ENCODE measurements at places on chromosomes 6 and 20. TPM values are rescaled to one million over a fixed set of nuclear protein-coding genes. Genes with fewer than 3 reads are reported as not detected.
A peak's percentile ranks its signal among the peaks of the same experiment; 100 is the strongest.

The FHL5 gene
- 3.3 TPM for total RNA-seq

The RFX6 gene
- not detected for total RNA-seq

The CST4 gene
- total RNA-seq = not detected

The OSER1 gene
- total RNA-seq = 34.2 TPM

The ISM1 gene
- total RNA-seq = 0.97 TPM

The CBLN4 gene
- not detected for total RNA-seq

DNA sequence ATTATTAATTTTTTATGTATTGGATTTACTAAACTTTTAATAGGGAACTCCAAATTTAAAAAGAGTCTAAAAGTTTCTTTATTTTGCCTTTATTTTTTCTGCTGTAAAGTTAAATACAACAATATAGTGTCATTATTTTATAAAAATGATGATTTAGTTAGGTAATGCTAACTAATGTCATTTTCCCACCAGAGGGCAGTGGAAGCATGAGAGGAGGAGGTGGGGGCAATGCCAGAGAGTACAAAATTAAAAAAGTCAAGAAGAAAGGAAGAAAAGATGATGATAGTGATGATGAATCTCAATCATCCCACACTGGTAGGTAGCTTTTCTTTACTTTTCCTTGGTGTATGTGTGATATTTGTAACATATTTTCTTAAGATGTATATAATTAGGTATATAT is 20.2 kb upstream of the FHL5 start:
- no peaks in the 10 kb centered on the region for H3K36me3 ChIP-seq
- H3K27ac ChIP-seq = no peak overlapping the region
- H3K27me3 ChIP-seq = no peaks in the 10 kb centered on the region
- H3K4me1 ChIP-seq = no peaks in the 10 kb centered on the region
- no peak for DNase-seq
- H3K4me3 ChIP-seq = no peak overlapping the region

DNA sequence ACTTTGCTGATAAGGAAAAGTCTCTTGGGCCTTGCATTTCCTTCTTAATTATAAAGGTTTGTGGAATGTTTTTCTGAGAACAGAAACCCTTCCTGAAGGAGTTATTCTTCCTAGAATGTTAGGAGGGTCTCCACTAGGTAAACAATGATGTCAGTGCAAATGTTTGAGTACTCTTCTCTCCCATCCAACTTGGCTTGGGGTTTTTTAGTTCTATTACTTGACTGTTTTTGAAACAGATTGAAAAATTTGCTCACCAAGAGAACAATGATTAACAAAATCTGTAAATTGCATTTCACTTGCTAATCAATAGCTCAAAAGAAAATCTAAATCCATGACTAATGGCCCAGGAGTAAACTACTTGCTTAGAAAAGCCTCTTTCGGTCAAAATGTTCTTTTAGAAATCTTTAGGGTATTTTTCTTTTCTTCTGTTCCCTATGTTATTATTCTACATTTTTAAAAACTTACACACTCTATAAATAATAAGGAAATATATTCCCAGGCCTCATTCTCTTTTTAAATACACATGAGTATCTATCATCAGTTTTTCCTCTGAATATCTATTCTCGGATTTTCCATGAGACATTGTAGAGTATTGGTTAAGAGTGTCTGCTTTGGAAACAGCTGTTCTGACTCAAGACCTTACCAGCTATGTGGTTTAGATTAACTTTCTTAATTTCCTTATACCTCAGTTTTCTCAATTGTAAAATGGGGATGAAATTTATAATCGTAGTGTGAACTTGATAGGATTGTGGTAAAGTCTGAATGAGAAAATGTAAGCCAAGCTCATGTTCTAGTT is 234.2 kb upstream of the CITED2 start:
- no peaks in the 10 kb centered on the region for H3K4me1 ChIP-seq
- no peaks in the 10 kb centered on the region for H3K27me3 ChIP-seq
- H3K27ac ChIP-seq = no peak overlapping the region

DNA sequence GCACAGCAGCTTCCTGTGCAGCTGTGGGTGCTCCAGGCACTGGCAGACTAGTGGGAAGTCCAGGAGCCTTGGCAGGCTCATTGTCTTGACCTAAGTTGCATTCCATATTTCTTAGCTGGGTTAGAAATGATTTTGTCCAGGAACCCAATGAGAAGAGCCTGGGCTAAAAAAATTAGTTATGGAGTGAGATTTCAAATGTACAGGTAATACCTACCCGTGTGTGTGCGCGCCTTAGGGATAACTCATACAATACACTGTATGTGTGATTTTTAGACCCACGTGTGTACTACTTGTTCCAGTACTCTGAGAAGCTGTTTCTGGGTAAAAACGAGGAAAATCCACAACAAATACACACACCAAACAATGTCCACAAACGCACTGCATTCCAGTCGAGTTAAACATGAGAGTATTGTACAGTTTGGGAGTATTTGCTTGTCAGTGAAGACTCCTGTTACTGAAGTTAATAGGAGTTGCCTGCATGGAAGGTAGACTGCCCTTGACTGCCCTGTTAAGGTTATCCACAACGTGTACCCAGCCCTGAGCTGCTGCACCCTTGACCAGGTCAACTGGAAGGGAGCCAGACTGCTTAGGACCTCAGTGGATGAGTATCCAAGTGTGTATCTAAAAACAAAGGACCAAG is 1.4 kb downstream of the PAQR8 start:
- no peak for DNase-seq
- H3K36me3 ChIP-seq = no peaks in the 10 kb centered on the region
- H3K27ac ChIP-seq = no peak overlapping the region
- H3K4me3 ChIP-seq = peak overlapping the region; percentile 93
- peaks cover 7% of the 10 kb centered on the region for H3K4me1 ChIP-seq

- H3K27me3 ChIP-seq = no peaks in the 10 kb centered on the region
- no peak overlapping the region for H3K27ac ChIP-seq
- no peaks in the 10 kb centered on the region for H3K4me1 ChIP-seq
- H3K36me3 ChIP-seq = no peaks in the 10 kb centered on the region
- no peak overlapping the region for H3K4me3 ChIP-seq
- DNase-seq = no peak
These were observed 59.0 kb downstream of the PRDM1 start for GRCh38 chr6:106145144-106145543.

- H3K4me1 ChIP-seq = peaks cover 3% of the 10 kb centered on the region
- DNase-seq = no peak
- H3K36me3 ChIP-seq = no peaks in the 10 kb centered on the region
These were observed 55.1 kb downstream of the STAU1 start for GRCh38 chr20:49132995-49133478.

DNA sequence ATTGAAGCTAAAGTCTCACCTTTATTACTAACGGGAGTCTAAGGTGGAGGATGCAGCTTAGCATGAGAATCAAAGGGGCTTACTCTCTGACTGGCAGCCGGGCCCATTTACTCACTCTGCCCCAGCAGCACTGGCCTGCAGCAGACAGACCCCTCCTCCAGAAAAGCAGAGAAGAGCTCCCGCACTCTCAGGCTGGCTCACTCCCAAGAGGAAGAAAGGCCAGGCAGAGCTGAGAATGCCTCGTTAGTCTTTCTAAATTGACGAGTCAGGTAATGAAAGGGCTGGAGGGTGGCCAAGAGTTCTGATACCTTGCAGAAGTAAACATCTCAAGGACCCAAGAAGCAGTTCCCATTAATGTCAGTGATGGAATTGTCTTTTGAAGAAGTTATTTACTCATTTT is 44.5 kb upstream of the IL20RA start:
- H3K4me1 ChIP-seq = peaks cover 2% of the 10 kb centered on the region
- no peak for DNase-seq
- H3K27ac ChIP-seq = no peak overlapping the region
- no peaks in the 10 kb centered on the region for H3K27me3 ChIP-seq
- no peaks in the 10 kb centered on the region for H3K36me3 ChIP-seq

DNA sequence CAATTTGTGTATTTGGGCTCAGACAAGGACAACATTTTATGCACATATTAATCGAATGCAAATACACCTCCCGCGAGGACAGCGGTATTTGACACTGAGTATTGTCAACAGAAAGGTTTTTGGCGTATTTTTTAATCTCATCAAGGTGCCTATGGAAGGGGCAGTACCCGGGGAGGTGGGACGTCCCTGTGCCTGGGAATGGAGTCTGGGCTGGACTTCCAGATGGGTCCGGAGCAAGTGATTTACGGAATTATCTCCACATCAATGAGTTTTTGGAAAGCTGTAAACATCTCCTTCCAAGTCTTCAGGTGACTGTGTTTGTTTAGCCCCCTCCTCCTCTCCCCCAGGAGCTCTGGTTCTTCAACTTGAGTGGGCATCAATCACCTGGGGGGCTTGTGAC is 39.8 kb downstream of the PRR18 start:
- H3K4me3 ChIP-seq = no peak overlapping the region
- no peaks in the 10 kb centered on the region for H3K4me1 ChIP-seq
- H3K27ac ChIP-seq = no peak overlapping the region
- DNase-seq = no peak

DNA sequence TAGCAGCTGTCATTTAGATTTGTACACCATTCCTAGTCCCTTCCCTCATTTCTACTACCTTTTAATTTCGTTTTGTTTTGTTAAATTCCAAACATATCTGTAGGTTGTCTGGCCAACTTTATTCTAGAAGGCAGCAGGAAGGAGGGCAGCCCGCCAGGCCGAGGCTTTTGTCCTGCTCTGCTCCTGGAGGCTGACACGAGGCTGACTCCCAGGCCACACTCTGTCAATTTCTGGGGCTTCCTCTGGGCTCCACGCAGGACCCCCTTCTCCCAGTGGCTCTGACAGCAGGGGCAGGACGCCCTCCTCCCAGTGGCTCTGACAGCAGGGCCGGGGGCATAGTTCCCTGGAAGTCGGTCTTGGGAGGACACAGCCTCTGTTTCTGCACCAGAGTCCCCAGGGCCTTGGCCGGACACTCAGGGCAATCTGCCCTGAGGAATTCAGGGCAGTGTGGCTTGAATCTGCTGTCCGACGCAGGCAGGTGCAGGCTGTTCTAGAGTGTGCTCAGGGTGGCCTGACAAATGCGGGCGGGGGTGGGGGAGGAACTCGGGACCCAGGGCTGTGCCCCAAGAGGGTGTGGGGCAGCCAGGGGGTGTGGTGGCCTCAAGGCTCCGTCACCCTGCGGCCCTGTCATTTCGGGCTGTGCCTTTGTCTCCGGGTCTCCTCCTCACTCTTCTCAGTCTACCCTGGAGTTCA is 11.8 kb downstream of the SMOC2 start:
- peak overlapping the region; percentile 8 for H3K27ac ChIP-seq
- H3K27me3 ChIP-seq = no peaks in the 10 kb centered on the region
- peaks cover 6% of the 10 kb centered on the region for H3K4me1 ChIP-seq
- H3K36me3 ChIP-seq = no peaks in the 10 kb centered on the region
- H3K4me3 ChIP-seq = no peak overlapping the region

DNA sequence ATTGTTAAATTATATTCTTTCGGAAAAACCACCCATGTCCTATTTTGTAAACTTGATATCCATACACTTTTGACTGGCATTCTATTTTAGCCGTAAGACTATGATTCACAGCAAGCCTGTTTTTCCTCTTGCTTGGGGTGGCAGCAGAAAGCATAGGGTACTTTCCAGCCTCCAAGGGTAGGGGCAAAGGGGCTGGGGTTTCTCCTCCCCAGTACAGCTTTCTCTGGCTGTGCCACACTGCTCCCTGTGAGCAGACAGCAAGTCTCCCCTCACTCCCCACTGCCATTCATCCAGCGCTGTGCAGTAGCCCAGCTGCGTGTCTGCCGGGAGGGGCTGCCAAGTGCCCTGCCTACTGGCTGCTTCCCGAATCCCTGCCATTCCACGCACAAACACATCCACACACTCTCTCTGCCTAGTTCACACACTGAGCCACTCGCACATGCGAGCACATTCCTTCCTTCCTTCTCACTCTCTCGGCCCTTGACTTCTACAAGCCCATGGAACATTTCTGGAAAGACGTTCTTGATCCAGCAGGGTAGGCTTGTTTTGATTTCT is 2.1 kb upstream of the ESR1 start:
- no peaks in the 10 kb centered on the region for H3K36me3 ChIP-seq
- H3K4me1 ChIP-seq = peaks cover 15% of the 10 kb centered on the region
- DNase-seq = peak; percentile 26
- peak overlapping the region; percentile 22 for H3K4me3 ChIP-seq

GRCh38 chr20:30511322-30512030 is 746.0 kb upstream of the DEFB115 start:
- no peak for DNase-seq
- H3K27ac ChIP-seq = no peak overlapping the region
- H3K4me1 ChIP-seq = no peaks in the 10 kb centered on the region
- H3K4me3 ChIP-seq = no peak overlapping the region

DNA sequence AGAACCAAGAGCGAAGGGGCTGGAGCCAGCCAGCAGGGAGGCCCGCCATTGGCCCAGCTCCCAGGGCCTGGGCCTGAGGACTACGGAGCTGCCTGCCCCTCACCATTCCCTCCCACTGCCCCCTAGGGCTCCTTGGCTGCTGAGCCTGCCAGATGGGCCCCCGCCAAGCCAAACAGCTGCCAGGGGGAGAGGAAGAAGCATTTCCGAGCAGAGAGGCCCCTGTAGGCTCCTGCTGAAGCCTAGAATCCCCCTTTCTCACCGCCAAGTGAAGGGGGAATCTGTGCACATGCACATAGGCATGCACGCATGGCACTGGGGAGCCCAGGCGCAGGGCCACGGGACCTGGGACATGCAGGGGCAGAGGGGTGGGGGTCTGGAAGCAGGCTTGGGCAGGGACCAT is 28.5 kb upstream of the MRPS18A start:
- H3K27me3 ChIP-seq = no peaks in the 10 kb centered on the region
- H3K27ac ChIP-seq = peak overlapping the region; percentile 46
- H3K4me3 ChIP-seq = no peak overlapping the region
- no peak for DNase-seq

DNA sequence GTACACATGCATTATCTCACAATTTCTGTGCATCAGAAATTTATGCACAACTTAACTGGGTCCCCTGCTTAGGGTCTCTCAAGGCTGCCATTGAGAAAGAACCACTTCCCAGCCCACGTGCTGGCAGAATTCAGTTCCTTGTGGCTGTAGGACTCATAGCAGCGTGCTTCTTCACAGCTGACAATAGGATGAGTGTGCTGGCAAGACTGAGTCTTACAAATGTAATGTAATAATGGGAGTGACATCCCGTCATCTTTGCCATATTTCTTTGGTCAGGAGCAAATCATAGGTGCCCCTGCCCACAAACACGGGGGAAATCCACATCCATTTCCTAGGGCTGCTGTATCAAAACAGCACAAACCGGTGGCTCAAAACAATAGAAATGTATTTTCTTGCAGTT is 77.4 kb downstream of the FIG4 start:
- DNase-seq = no peak
- H3K4me3 ChIP-seq = no peak overlapping the region
- H3K27ac ChIP-seq = no peak overlapping the region
- peaks cover 33% of the 10 kb centered on the region for H3K36me3 ChIP-seq
